Caco-2 (cell line): ENCODE measurements at places on chromosomes 6 and 20. TPM values are rescaled to one million over a fixed set of nuclear protein-coding genes. Genes with fewer than 3 reads are reported as not detected.

GRCh38 chr6:118735320-118735719 lies 83.9 kb upstream of the CEP85L start:
- DNase-seq: no peak

CPNE5 gene
- not detected in 2 replicates for total RNA-seq

GRCh38 chr6:70717038-70717801 lies 49.5 kb downstream of the SMAP1 start:
- no peak for DNase-seq

SLC29A1 gene
- 80.7 and 81.3 TPM in 2 replicates for total RNA-seq

DNA sequence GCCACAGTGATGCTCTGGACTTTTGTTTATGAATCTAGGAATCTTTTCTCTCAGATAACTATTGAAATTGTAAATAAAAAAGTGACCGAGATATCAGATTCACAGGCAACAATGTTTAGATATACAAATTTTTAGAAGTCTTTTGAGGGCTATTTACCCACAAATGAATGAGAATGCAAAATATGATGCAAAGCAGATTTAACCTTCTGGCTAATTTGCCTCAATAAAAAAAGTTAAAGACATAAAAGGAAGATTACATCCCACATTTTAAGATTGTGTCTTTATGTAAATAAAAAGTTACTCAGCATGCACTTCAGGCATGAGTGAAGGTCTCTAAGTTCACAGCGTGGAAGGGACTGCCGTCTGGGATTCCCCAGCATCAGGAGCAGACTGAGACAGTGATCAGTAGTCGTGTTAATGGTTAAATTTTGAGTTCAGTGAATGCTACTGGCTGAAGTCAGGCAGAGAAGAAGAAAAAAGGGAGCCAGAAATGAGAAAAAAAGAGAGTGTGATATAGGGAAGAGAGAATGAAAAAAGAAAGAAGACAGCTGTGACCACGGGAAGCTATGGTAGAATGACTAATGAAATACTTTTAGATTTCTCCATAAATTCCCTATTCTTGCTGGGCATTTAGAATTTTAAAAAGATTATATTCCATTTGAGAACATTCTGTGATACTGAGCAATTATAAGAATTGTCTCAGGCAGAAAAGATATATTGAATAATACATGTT lies 93.6 kb downstream of the MYB start:
- no peak for DNase-seq

GRCh38 chr20:61072398-61072797 lies 179.7 kb upstream of the CDH4 start:
- no peak for DNase-seq
